HFFc6 (cell line): ENCODE measurements at places on chromosomes 16 and 17. TPM values are rescaled to one million over a fixed set of nuclear protein-coding genes. Genes with fewer than 3 reads are reported as not detected.

Gene NTN1
- not detected in 3 replicates for total RNA-seq

GRCh38 chr16:88292007-88292970, 90.5 kb upstream of the ZNF469 start:
- H3K4me3 ChIP-seq: no peak overlapping the region
- H3K27ac ChIP-seq: no peak overlapping the region
- peaks cover 4% of the 10 kb centered on the region; the same call in 1 of the 2 replicates for H3K4me1 ChIP-seq
- H3K36me3 ChIP-seq: no peaks in the 10 kb centered on the region; the same call in 1 of the 2 replicates

Gene JUP
- total RNA-seq: 1.6 to 9.3 TPM (median 6.6 TPM) in 3 replicates

Gene SLC16A11
- total RNA-seq: not detected in 3 replicates

- H3K27ac ChIP-seq: peak overlapping the region; percentile 83
- no peaks in the 10 kb centered on the region for H3K27me3 ChIP-seq
- H3K36me3 ChIP-seq: peaks cover 28% of the 10 kb centered on the region
- peaks cover 40% of the 10 kb centered on the region for H3K4me1 ChIP-seq
- DNase-seq: peak; percentile 61
These were observed 104.3 kb downstream of the PHKB start for GRCh38 chr16:47565454-47565853.

GRCh38 chr17:56793957-56794356, 39.8 kb downstream of the C17orf67 start:
- H3K36me3 ChIP-seq: peaks cover 18% of the 10 kb centered on the region
- H3K4me3 ChIP-seq: no peak overlapping the region
- H3K27me3 ChIP-seq: peaks cover 11% of the 10 kb centered on the region
- no peak for DNase-seq

GRCh38 chr16:78607465-78607864, 508.0 kb downstream of the WWOX start:
- H3K36me3 ChIP-seq: peaks cover 7% of the 10 kb centered on the region
- no peak for DNase-seq
- H3K4me3 ChIP-seq: no peak overlapping the region
- H3K4me1 ChIP-seq: no peaks in the 10 kb centered on the region
- no peaks in the 10 kb centered on the region for H3K27me3 ChIP-seq

Gene PLEKHH3
- 20.0 and 22.4 TPM in 2 replicates for total RNA-seq
